ENCODE measurements at places on chromosomes 16 and 17.

- no peak for DNase-seq
Observed at GRCh38 chr17:31371511-31372097, 19.9 kb upstream of the RAB11FIP4 start.

GRCh38 chr17:2235265-2235664 is 68.3 kb downstream of the SMG6 start:
- no peak for DNase-seq

DNA sequence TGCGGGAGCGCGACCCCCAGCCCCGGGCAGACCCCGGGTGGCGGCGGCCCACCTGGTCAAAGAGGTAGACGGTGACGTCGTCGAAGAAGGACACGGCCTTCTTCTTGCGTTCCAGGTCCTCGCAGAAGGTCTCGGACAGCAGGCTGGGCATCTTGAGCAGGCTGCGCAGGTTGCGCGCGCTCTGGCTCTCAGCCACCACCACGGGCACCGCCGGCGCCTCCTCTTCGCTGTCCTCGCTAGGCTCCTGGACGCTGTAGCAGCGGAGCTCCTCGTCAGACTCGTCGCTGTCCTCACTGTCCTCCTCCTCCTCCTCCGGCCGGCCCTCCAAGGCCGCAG is 45.2 kb upstream of the PVALEF start:
- DNase-seq, result no peak

- DNase-seq, result no peak
Observed at GRCh38 chr17:69227541-69227940, 1.1 kb downstream of the ABCA10 start.

DNA sequence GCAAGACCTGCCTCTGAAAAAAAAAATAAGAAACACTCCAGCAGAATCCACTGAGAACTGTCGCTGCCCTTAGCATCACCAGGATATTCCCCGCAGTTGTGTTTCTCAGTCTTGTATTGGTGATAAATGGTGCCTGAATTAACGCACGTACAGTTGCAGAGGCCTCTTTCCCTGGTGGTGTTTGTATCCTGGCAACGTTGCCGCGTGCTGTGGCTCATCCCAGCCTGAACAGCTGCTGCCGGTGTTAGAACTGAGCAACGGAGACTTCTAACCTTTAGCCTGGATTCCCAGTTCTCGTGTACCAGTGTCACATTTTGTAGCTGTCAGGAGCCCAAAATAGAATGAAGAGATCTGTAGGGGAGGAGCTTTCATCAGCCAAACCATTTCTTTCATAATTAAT is 4.8 kb downstream of the MLYCD start:
- DNase-seq, result no peak

All from stimulated activated CD8-positive, alpha-beta memory T cell treated with anti-CD3 and anti-CD28 coated beads, Interleukin-12 subunit alpha, Interleukin-12 subunit beta, amount 100 ng/mL, for 1 hour (primary cell).